ENCODE measurements at places on chromosomes 12 and 14. TPM values are rescaled to one million over a fixed set of nuclear protein-coding genes. Genes with fewer than 3 reads are reported as not detected.

Gene NXPH4
- 1.0 TPM for polyA plus RNA-seq

DNA sequence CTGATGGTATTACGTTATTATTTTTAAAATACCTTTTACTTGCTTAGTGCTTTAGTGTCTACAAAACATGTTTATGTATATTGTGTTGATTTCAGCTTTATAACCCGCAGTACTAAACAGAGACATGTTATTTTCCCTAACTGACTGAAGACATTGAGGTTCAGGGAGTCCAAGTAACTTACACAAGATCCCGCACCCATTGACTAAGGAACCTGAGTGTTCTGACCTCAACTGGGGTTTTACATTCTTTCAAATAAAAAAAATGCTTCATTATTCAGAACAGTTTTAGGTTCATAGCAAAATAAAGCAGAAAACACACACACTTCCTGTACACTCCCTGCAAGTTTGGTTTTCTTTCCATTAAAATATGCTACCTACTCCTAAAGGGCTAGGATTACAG is 60.4 kb upstream of the METAP2 start:
- no peak for DNase-seq

Gene ERP27
- not detected for polyA plus RNA-seq

Gene KLRK1
- polyA plus RNA-seq, result not detected

DNA sequence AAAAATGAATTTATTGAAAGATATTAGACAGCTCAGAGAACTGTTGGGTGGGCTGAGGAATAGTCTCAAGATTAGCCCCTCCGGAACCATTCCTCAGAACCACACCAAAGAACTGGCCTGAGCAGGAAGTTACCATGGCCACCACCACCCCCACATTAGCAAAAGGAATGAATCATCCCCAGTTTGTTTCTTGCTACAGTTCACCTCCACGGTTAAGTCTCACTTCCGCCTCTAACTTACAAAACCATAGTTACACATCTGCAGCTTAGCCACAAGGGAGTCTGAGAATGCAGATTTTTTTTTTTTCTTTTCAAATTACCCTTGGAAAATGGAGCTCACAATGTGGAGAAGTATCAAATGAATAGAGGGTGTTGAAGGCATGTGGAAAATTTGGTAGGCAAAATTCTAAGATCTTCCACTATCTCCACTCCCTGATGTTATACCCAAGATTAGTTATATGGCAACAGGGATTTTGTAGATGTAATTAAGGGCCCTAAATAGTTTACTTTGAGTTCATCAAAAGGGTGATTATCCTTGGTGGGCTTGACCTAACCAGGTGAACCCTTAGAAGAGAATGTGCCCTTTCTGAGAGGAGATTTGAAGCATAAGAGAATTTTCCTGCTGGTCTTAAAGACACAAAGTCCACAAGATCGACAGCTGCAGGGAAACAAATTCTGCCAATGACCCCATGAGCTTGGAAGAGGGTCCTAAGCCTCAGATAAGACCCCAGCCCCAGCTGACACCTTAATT is 129.8 kb upstream of the KRR1 start:
- DNase-seq, result peak; percentile 68

- no peak for DNase-seq
Measured at GRCh38 chr12:124438437-124439056, 128.9 kb downstream of the NCOR2 start.

Gene SSPN
- 21.6 TPM for polyA plus RNA-seq

- DNase-seq, result no peak
Measured at GRCh38 chr12:32151086-32151485, 44.4 kb downstream of the BICD1 start.

GRCh38 chr12:64451687-64452558 is at the start of gene TBK1:
TBK1 (plus strand) TSS chr12:64452120; CDS start chr12:64455871, 3,751 bp downstream.
- DNase-seq, result peak; percentile 57

GRCh38 chr12:64691795-64692583 is 67.2 kb downstream of the GNS start:
- no peak for DNase-seq

DNA sequence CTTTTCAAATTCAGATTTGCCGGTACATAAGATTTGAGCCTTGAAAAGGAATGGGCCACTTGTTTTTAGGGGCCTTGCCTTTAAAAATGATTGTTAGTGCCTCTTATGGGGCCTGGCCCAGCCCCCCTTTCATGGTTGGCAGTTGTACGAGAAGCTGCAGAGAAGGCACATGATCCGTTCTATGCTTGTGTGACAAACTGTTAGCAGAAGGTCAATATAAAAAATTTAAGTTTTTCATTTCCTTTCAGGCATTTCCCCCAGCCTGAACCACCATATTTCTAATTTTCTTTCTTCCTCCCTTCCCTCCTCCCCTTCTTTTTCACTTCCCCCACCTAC is 119.1 kb downstream of the PLXNC1 start:
- no peak for DNase-seq

Gene NEUROD4
- not detected for polyA plus RNA-seq

DNA sequence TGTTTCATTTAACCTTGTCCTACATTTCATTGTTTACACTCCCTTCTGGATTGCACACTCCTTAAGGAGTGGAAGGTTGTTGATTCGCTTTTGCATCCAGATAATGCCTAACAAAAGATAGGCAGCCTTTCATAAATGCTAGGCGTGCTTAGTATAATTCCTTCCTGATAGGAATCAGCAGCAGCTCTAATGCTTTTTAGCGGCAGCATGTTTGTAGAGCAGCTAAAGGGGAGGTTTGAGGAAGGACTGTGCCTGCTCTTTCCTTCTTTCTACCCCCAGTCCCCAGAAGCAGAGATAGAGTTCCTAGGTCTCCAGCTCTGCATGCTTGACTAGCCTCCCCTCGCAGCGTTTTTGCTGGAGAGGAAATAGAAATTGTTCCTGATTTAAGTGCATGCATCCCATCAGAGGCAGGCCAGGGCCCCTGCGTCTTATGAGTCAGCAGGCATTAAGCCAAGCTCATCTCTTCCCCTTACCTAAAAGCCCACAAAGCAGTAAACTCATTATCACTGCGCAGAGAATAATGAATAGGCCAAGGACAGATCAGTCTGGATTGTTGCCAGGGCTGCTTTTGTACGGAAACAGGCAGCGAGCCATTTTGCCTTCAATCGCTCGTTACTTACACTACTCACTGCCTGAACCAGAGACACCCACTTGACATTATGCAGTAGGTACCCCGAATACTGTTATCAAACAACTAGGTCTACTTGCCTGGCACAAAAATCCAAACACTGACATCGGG is 14.0 kb upstream of the TBPL2 start:
- peak; percentile 52 for DNase-seq

Gene RAPGEF3
- polyA plus RNA-seq, result 2.1 TPM

GRCh38 chr12:10557766-10558165 is 52.1 kb downstream of the EIF2S3B start:
- no peak for DNase-seq

DNA sequence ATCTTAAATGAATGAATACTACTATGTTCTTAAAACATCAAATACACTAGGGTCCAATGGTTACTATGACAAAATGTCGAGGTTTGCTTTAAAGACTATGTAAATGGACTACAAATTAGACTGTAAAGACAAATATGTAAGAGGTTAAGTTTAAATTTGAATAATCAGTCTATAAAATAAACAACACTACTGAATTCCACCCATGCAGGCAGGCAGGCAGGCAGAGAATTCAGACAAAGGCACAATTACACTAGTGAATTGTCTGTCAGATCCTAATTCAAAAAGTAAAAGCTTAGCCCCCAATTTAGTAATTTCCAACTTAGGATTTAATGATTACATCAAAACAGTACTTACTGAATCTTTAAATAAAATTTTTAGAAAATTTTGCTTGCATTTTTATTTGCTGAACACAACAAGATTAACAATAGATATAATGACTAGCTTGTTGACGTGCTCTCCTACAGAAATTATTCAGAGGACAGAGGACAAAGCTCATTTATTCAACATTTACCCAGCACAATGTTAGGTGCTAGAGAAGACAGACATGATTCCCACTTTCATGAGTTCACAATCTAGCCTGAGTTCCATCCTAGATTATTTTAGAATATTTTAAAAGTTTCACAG is 97.4 kb downstream of the CDK17 start:
- DNase-seq, result no peak

- DNase-seq, result no peak
Measured at GRCh38 chr14:97180304-97181200, 383.4 kb downstream of the VRK1 start.

DNA sequence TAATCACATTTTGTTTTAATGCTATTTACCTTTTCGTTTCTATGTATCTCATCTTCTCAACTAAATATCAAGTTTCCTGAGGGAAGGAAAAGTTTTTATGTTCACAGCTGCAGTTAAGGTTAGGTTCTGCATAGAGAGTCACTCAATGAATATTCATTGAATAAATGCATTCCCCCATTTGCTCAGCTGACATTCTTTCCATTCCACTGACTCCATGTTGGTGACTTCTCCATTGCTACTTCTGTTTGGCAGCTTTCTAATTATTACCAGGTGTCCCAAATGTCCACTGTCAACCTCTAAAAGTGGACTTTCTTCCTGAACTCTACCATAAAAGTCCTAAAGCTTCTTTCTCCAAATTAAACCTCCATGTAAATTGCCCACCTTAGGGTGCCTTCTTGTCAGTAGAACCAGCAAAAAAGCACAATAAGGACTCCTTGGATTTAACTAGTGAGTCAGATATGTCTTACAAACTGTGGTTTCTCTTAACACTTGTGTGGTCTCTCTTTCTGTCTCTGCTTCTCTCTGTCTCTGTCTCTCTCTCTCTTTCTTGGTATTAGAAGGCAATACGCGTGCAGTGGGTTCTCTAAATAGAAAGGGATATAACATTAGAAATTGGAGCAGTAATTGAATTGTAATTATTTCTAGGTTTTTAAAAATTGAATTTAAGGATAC is 85.9 kb downstream of the TMEM117 start:
- DNase-seq, result no peak

DNA sequence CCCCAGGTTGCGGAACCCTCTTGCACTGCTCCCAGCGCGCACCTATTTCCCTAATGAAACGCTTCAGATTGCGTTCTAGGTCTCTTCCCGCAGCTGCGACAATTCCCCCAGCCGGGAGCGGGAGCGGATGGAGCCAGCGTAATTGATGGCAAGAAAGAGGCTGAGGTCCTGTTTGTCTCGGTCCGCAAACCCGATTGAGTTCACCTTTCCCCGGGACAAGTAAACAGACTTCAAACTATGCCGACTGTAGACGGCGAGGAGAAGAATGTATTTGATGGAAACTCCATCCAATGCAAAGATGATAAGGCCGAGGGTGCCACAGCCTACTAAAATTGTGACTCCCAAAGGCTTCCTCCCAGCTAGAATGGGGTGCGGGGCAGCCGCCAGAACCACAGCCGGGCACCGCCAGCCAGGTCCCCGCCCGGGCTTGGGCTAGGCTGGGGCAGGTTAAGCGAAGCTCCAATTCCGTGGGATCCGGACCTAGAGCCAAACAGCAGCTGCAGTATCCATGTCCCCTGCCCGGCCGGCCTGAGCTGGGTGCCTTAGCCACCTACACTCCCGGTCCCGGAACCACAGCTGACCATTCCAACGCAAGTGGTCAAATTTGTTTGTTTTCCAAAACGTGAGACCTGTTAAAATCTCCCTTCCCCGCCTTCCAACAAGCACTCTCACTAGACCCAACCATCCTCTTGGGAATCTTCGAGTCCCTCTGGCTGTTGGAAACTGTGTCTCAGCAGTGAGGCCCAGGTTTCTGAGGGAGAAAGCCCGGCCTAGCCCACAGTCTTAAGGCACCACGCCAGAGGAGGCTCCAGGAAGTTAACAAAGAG is 5.5 kb downstream of the NKX2-1 start:
- no peak for DNase-seq

DNA sequence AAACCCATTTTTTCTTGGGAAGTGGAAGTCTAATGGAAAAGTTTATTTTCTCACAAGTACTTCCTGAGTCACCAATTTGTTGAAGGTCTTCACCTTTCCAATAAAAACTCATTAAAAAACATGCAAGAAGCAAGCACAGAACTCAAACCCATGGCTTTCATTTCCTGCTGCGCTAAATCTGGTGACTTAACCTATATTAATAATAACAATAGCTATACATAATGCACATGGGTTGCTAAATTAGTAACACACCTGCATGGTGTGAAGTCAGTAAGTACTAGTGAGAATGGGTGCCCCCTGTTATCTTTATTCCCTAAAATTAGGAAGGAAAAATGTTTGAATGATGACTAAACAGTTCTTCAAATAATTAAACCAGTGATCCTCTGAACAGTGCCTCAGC is 52.3 kb downstream of the PPP2R5C start:
- DNase-seq, result no peak
